ENCODE measurements at places on chromosomes 16 and 17.
A peak's percentile ranks its signal among the peaks of the same experiment; 100 is the strongest.

DNA sequence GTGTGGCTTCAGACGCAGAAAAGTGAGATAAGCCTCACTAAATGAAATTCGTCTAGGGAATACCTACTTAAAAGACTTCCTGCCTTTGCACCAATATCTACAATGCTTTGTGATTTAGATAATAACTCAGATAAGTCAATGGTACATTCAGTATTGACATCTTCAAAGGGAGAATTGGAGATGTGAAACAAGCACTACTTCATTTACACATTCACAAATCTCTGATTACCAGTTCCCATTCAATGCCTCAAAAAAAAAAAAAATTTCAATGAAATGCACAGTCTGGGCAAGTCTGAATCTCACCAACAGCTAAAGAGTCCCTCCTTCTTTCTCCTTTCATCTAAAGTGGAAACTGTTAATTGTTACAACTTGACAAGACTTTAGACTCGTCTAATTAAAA, 3.7 kb downstream of the PHF12 start:
- no peak for DNase-seq

- DNase-seq, result no peak
Observed at GRCh38 chr16:3363793-3364192, 8.1 kb downstream of the OR2C1 start.

DNA sequence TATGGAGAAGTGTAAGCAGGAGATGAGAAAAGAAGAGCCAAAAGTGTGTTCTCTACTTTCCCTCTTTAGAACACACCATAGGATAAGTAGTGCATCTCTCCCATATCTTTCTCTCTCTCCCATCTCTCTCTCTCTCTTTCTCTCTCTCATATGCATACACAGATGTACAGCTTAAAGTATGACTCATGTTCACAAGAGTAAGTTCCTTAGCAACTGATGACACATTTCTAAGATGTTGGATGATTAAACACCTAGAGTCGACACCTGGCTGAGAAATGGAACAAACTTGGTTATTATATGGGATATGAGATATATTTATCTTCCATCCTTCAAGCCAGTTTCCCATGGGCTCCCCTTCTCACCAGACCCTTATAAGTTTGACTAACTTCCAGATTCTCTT, 113.5 kb downstream of the TMEM132E start:
- DNase-seq, result no peak

GRCh38 chr17:65115839-65116238, 21.3 kb upstream of the RGS9 start:
- DNase-seq, result no peak

- DNase-seq, result no peak
Observed at GRCh38 chr16:56874800-56875199, 9.8 kb downstream of the SLC12A3 start.

DNA sequence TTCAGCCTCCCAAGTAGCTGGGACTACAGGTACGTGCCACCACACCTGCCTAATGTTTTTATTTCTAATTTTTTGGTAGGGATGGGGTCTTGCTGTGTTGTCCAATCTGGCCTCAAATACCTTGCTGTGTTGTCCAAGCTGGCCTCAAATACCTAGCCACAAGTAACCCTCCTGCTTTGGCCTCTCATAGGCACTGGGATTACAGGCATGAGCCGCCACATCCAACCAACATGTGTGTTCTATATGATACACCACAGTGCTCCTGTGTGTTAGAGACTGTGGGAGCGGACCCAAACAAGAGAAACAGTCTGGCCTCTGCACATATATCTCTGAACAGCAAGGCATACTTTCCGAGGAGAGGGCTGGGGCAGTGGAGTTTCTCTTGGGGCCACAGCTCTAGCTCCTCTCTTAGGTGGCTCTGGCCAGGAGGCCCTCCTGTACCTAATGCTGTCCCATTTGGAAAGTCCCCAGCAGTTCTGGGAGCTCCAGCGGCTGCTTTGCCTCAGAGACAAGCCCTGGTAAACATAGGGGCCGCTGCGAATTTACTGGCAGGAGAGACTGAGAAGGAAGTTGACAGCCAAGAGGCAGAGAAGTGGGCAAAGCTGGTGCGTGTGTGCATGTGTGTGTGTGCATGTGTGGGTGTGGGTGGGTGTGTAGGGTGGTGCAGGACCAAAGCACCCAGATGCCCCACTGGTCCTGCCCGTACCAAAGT, 95.0 kb downstream of the RAB11FIP4 start:
- no peak for DNase-seq

DNA sequence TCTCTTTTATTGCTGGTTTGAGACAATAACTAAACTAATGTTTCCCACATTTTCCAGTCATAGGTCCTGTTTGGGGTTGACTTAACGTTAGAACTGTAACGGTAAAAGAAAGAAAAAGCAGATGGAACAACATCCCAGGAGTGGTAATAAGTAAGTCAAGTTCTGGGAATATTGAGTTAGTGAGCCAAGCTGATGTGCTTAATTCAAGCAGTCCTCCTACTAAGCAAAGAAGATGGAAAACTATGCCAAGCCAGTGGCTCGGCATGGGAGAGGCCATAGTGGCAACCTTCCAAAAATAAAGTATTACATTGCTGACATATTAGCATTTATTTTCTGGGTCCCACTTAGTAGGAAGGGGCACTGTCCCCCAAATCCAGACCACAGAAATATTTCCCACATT, 161.7 kb upstream of the CDH5 start:
- no peak for DNase-seq

DNA sequence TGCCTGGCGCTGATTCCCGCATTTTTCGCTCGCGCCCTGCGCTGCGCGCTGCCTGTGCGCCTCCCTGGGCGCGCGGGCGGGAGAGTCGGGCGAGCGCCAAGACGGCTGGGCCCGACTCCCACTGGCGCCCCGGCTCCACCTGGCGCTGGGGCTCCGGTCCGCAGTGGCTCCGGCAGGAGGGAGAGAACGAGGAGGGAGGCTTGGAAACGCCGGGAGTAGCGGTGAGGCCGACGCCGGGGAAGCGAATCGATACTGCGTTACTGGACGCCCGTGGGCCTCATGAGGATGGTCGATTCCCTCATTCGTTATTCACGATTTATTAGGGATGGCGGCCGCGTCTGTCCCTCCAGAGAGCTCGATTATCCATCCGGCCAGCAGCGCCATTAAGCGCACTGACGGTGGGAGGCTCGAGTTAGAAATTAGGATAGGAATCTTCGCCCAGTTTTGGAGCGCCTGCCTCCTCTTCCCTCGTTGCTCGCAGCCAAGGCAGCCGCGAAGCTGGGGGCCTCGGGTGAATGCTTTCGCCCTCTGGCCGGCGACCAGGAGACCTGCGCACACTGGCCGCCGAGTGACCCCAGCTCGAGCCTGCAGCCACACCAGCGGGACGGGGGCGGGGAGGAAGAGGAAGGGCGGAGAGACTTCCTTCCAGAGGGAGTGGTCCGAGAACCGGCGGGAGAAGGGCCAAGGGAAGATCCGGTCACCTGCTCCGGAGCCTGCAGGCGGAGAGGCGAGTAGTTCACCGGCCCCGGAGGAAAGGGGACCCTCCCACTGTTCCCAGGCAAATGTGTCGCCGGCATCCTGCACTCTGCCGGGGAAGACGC, 1.3 kb upstream of the PCGF2 start:
- peak; percentile 80 for DNase-seq

- DNase-seq, result no peak
Observed at GRCh38 chr16:11159282-11159681, 96.7 kb downstream of the SOCS1 start.

GRCh38 chr17:1628856-1629503, 346 bp upstream of the SLC43A2 start:
- peak; percentile 83 for DNase-seq

DNA sequence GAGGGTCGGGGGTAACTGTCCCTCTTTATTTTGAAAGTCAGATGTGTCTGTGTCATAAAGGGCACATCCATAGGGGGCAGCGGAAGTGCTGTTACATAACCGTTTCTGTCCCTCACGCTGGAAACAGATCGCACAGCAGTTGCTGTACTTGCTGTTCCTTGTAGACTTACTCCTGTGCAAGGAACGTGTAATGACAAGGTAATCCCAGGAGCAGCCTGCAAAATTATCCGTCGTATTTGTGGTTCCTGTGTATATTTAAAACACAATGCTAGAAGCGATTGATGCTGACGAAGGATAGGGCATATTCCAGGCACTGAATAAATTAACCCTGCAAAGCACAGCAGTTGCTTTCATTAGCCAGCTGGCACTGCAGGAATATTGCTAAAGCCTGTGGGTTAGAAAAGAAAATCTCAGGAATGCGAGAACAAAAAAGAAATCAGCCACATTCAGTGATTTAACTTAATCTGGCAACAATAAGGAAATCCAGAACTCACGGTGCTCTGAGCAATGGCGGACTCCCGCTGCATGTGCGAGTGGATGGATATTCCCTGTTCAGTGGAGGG, 76.2 kb downstream of the SPECC1 start:
- DNase-seq, result no peak

- no peak for DNase-seq
Observed at GRCh38 chr16:60419859-60420258, 1616.4 kb downstream of the CDH8 start.

GRCh38 chr17:8041249-8041928, 2.5 kb downstream of the ALOX15B start:
- DNase-seq, result no peak

GRCh38 chr16:22091721-22092120, 620 bp upstream of the VWA3A start:
- DNase-seq, result no peak

DNA sequence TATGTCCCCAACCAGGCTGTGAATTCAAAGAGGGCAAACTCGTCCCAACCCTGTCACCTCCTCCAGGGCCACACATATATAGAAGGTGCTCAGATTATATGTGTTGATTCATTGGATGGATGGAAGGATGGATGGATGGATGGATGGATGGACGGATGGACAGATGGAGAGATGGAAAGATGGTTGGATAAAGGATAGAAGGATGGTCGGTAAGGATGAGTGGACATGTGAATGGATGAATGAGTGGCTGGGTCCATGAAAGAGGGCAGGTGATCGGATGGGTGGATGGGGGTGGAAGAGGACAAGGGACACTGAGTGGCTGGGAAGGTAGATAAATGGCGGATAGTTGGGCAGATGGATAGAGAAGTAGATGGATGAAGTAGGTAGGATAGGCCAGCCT, 30.1 kb downstream of the TRPV3 start:
- DNase-seq, result no peak

GRCh38 chr17:38417210-38417951, 10.9 kb upstream of the ARHGAP23 start:
- DNase-seq, result no peak

GRCh38 chr16:50591800-50592771, 43.9 kb downstream of the NKD1 start:
- no peak for DNase-seq

GRCh38 chr16:53549970-53550690, 47.1 kb upstream of the AKTIP start:
- DNase-seq, result peak; percentile 80

- no peak for DNase-seq
Observed at GRCh38 chr17:50347894-50348291, 2.0 kb downstream of the XYLT2 start.

GRCh38 chr17:8126491-8127066, 2.7 kb upstream of the HES7 start:
- DNase-seq, result no peak

DNA sequence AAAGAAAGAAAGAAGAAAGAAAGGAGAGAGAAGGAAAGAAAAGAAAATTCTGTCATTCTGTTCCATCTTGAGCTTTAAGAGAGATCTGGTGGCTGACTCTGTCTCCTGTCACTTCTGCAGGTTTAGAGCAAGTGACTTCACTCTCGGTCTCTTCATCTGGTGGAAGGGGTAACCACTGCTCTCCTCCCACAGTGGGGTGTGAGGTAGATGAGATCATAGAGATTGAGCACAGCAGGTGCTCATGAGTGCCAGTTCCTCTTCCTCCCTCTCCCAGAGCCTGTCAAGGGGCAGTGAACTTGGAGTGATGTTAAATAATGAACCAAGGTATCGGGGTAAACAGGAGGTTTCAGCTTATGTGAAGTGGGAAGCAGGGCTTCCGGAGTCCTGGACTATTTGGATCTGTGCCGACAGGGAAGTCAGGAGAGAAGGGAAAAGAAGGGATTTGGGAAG, 47.7 kb downstream of the BEAN1 start:
- peak; percentile 20 for DNase-seq

DNA sequence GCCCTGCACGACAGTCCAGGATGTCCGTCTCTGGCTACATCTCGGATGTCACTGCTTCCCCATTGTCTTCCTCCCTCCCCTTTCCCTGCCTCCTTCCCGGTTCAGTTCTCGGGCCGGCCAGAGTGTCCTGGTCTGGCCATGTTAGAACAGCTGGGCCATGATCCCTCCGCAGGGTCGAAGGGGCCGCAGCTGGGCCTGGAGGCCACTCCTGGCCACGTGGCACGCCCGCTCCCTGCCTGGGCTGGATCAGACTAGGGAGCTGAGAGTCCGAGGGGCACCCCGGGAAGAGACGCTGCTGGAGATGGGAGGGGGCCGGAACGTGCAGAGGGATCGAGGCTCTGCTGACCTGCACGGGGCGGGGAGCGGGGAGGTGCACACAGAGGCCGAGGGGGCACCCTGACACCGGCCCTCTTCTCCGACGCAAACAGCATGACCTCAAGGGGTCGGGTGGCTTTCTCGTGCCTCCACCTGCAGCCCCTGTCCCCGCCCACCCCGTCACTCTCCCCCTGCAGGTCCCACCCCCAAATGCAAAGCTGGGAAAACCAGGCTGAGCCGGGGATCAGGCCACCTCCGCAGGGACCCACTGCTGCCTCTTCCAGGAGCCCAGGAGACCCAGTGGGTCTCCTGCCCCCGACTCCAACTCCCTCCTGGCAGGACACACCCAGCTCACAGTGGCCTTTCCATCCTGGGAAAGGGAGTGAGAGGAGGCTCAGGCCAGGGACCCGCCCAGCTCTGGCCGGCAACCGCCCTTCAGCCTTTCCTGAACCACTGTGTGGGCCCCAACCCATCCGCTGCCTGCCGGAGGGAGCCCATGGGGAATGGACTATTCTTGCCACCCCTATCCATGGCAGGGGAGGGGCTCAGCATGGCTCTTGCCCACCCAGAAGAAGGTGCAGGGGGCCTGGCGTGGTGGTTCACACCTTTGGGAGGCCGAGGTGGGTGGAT, 38.5 kb downstream of the CTU2 start:
- no peak for DNase-seq

DNA sequence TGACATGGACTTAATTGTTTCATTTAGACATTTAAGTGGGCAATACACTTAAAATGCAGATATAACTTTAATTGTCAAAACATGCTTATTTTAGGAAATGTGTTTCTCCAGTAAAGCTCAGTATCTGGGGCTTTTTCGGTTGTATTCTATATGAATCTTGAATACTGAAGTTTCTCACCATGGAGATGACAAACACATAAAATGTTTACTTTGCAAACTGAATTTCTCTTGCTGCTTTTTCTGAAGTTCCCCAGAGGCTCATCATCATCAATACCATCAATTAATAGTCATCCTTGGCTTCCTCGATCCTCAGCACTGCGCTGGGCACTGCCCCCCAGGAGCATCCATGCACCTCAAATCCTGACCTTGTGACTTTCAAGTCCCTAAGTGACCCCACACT, 227.3 kb downstream of the WWOX start:
- DNase-seq, result no peak

GRCh38 chr16:82633964-82634600, 7.3 kb downstream of the CDH13 start:
- DNase-seq, result no peak

GRCh38 chr16:79540825-79541595, 59.5 kb downstream of the MAF start:
- no peak for DNase-seq
